Activated T-cell treated with anti-CD3 and anti-CD28 coated beads, Interleukin-2, amount 50 U/mL, for 72 hours (primary cell): ENCODE measurements at places on chromosomes 11 and 22. TPM values are rescaled to one million over a fixed set of nuclear protein-coding genes. Genes with fewer than 3 reads are reported as not detected.
A peak's percentile ranks its signal among the peaks of the same experiment; 100 is the strongest.

DNA sequence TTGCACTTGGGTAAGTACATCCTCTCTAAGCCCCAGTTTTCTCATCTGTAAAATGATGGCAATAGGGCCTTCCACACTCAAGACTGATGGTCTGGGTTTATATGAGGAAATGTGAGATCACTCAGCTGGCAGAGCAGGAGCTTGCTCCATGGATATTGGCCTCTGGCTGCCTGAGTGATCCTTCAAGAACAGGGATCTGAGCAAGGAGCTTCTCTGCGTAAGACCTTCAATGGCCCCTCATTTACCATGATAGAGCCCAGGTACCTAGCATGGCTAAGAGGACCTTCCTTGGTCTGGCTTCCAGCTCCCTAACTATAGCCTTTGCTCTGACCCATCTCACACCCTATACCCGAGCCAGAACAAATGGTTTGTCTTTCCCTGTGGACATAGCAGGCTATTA lies 5.5 kb downstream of the ROBO4 start:
- no peaks in the 10 kb centered on the region for H3K4me1 ChIP-seq
- DNase-seq, result no peak
- H3K27me3 ChIP-seq, result peaks cover 16% of the 10 kb centered on the region
- H3K36me3 ChIP-seq, result no peaks in the 10 kb centered on the region
- H3K4me3 ChIP-seq, result no peak overlapping the region
- no peak overlapping the region for H3K27ac ChIP-seq

GRCh38 chr11:74592441-74593362 lies at the start of gene POLD3:
TSS of gene POLD3 (plus strand) at chr11:74592582. CDS start at chr11:74592659, 77 bp downstream.
- peaks cover 33% of the 10 kb centered on the region for H3K4me1 ChIP-seq
- H3K4me3 ChIP-seq, result peak within 1 kb of the TSS; percentile 85
- H3K36me3 ChIP-seq, result peaks cover 2% of the 10 kb centered on the region
- H3K27me3 ChIP-seq, result no peaks in the 10 kb centered on the region
- H3K27ac ChIP-seq, result peak within 1 kb of the TSS; percentile 96
- peak; percentile 94 for DNase-seq

SLC5A1 gene
- not detected for total RNA-seq

DNA sequence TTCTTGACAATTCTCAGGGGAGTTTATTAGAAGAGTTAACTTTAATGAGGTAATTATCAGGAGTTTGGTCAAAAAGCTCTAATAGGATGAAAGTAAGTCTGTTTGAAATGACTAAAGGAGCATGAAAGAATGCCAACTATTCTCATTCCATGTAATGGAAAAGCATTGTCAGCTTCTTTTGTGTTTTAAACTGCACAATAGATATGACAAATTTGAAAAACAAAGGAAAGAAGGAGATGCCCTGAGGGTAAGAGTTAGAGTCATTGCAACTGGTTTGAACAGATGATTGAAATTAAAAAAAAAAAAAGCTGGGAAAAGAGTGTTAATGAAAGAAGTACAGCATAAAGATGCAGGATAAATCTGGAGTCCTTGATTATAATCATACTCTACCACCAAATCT lies 296.8 kb upstream of the FOLH1 start:
- DNase-seq, result no peak
- H3K4me3 ChIP-seq, result no peak overlapping the region
- H3K27ac ChIP-seq, result no peak overlapping the region
- H3K4me1 ChIP-seq, result no peaks in the 10 kb centered on the region

DNA sequence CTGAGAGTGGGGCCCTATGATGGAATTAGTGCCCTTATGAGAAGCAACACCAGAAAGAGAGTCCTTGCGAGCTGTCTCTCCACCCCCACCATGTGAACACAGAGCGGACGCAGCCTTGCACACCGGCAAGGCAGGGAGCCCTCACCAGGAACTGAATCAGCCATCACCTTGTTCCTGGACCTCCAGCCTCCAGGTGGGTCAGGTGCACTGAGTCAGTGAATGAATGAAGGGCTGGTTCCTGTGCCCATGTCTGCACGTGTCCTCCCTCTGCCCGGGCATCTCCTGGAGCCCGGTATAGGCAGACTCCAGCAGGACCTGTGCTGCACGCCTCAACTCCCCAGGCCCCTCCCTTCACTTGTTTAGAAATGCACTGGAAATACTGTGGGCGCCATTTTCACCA lies 54.9 kb downstream of the LINC01488 start:
- H3K36me3 ChIP-seq, result no peaks in the 10 kb centered on the region
- no peak overlapping the region for H3K4me3 ChIP-seq
- no peaks in the 10 kb centered on the region for H3K4me1 ChIP-seq
- H3K27me3 ChIP-seq, result peaks cover 51% of the 10 kb centered on the region
- DNase-seq, result no peak
- no peak overlapping the region for H3K27ac ChIP-seq

SLC22A9 gene
- not detected for total RNA-seq

UVRAG gene
- 18.6 TPM for total RNA-seq

TSPAN32 gene
- 10.2 TPM for total RNA-seq

- peaks cover 30% of the 10 kb centered on the region for H3K27me3 ChIP-seq
- no peaks in the 10 kb centered on the region for H3K4me1 ChIP-seq
- DNase-seq, result no peak
- H3K27ac ChIP-seq, result no peak overlapping the region
These were observed 56.0 kb downstream of the INSC start for GRCh38 chr11:15170698-15171097.

- H3K27ac ChIP-seq, result no peak overlapping the region
- no peaks in the 10 kb centered on the region for H3K4me1 ChIP-seq
- H3K36me3 ChIP-seq, result no peaks in the 10 kb centered on the region
- H3K27me3 ChIP-seq, result no peaks in the 10 kb centered on the region
These were observed 20.5 kb upstream of the PARVB start for GRCh38 chr22:44003405-44004103.

PDHX gene
- 31.9 TPM for total RNA-seq

GRCh38 chr11:130413405-130414106 lies 14.9 kb downstream of the ADAMTS8 start:
- H3K27ac ChIP-seq, result no peak overlapping the region
- DNase-seq, result no peak
- H3K27me3 ChIP-seq, result no peaks in the 10 kb centered on the region
- H3K36me3 ChIP-seq, result no peaks in the 10 kb centered on the region
- peaks cover 14% of the 10 kb centered on the region for H3K4me1 ChIP-seq
- H3K4me3 ChIP-seq, result no peak overlapping the region

DNA sequence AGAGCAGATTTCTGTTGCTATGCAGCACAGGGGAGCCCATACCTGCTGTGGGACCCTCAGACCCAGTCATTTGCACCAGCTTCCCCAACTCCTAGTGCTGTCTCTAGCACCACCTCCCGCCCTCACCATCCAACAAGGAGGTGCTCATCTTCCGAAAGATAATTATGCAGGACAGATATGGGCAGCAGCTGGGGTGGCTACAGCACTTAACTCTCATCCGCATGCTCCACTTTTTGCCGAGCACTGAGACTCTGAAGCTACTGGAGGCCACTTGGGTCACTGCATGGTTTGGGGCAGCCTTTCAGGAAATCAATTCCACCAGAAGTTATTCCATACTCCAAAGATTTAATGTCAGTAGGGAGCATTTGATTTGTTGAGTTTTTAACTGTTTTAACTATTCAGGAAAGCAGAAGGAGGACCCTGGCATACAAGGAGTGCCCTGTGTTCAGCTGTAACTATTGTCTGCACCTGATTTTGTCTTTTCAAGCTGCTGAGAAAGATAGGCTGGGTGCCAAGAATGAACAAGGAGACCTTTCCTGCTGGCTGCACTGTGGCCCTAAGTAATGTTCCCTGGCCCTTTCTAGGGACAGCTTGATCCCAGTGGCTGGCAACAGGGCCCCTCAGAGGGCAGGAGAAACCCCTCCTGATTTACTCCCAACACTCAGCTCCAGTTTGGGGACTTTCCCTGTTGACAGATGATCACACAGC lies 67.3 kb upstream of the CSNK2A3 start:
- H3K4me3 ChIP-seq, result no peak overlapping the region
- no peaks in the 10 kb centered on the region for H3K4me1 ChIP-seq
- DNase-seq, result no peak
- no peak overlapping the region for H3K27ac ChIP-seq
- no peaks in the 10 kb centered on the region for H3K36me3 ChIP-seq

OR56A1 gene
- not detected for total RNA-seq

DNA sequence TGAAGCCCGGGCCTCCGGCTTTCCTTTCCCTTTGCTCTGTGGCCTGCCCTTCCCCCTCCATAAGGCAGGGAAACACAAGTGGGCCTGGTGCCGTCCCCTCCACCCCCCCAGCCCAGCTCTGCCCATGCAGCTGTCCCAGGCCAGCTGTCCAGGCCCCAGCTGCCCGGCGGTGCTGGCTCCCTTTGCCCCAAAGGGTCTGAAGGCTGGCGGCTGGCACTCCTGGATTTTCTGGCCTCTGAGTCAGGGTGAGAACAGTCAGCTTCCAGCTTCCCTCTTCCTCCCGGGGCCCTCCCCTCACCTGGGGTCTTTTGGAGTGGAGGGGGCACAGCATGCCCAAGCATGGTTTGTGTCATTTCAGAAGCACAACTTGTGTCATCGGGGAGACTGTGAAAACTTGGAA lies 27.8 kb downstream of the CD82 start:
- no peaks in the 10 kb centered on the region for H3K27me3 ChIP-seq

GRCh38 chr11:87384078-87384729 lies 346.5 kb downstream of the TMEM135 start:
- H3K27ac ChIP-seq, result no peak overlapping the region
- DNase-seq, result no peak
- no peak overlapping the region for H3K4me3 ChIP-seq
- H3K27me3 ChIP-seq, result no peaks in the 10 kb centered on the region

DNA sequence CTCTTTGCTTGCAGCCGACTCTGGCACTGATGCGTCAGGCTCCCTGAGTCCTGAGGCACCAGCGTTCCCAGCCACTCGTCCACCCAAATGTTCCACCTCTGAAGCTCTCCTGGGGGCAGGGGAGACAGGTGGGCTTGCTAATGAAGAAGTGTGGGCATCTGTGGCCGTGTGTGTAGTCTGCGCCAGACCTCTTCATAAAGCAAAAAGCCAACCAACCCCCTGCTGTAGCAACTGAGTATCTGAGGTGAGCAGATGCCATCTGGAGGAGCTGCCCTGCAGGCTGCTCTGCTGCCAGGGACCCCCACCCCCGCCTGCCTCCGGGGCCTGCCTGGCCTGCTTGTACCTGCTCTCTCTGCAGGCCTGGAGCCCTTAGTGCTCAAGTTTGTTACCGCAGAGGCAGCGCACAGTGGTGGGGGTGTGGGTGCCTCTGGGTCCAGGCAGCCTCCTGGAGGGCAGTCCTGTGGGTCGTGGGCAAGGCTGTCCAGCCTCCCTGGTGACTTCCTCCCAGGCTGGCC lies 272.5 kb downstream of the TBC1D22A start:
- no peaks in the 10 kb centered on the region for H3K36me3 ChIP-seq
- peaks cover 6% of the 10 kb centered on the region for H3K4me1 ChIP-seq
- DNase-seq, result no peak

FGF19 gene
- 0.35 TPM for total RNA-seq

GRCh38 chr11:127493330-127494022 lies 492.9 kb upstream of the KIRREL3 start:
- no peak overlapping the region for H3K27ac ChIP-seq
- no peaks in the 10 kb centered on the region for H3K27me3 ChIP-seq
- DNase-seq, result no peak
- no peaks in the 10 kb centered on the region for H3K36me3 ChIP-seq
- H3K4me3 ChIP-seq, result no peak overlapping the region

OR52E8 gene
- total RNA-seq, result not detected

DNA sequence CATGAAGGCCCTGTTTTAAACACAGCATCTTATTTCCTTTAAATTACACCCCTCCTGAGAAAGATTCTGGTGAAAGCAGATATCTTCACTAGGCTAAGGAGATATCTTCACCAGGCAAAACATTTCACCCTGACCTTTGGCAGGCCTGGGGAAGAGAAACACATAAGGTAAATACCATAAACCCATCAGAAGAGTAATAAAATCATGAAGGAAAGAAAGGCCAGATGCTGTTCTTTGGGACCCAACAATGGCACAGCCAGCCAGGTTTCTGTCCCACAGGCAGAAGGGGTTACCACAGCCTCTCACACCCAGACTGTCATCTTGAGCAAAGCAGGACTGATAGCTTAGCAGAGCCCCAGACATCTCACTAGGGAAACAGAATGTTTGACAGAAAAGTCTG lies 125.4 kb downstream of the CCDC34 start:
- no peak overlapping the region for H3K27ac ChIP-seq
- DNase-seq, result no peak

GRCh38 chr11:6431861-6432260 lies 8.9 kb downstream of the HPX start:
- H3K4me3 ChIP-seq, result no peak overlapping the region
- H3K4me1 ChIP-seq, result peaks cover 13% of the 10 kb centered on the region
- DNase-seq, result no peak

GRCh38 chr11:101438126-101438525 lies 145.7 kb downstream of the TRPC6 start:
- no peaks in the 10 kb centered on the region for H3K27me3 ChIP-seq
- H3K36me3 ChIP-seq, result no peaks in the 10 kb centered on the region
- no peak overlapping the region for H3K27ac ChIP-seq
- H3K4me1 ChIP-seq, result no peaks in the 10 kb centered on the region

PVALB gene
- total RNA-seq, result not detected

DNA sequence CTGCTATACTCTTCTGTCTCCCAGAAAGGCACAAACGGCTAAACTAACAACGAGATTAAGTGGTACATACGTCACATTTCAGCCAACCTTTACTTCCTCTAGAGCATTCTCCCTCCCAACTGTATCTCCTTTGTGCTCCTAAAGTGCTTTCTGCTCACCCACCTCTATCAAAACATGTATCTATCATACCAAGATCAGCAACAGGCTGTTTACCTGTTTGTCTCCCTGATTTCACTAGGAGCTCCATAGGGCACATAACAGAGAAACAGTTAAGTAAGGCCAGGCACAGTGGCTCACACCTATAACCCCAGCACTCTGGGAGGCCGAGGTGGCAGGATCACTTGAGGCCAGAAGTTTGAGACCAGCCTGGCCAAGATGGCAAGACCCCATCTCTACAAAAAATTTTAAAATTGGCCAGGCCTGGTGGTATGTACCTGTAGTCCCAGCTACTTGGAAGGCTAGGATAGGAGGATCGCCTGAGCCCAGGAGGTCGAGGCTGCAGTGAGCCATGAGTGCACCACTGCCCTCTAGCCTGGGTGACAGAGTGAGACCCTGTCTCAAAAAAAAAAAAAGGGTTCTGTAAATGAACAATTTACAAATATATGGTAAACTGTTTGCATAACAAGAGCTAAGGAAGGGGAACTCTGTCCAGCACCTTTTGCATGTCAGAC lies 2.8 kb downstream of the NDUFC2 start:
- H3K36me3 ChIP-seq, result peaks cover 13% of the 10 kb centered on the region
- H3K4me3 ChIP-seq, result peak overlapping the region; percentile 37
- peak overlapping the region; percentile 3 for H3K27ac ChIP-seq
- peaks cover 62% of the 10 kb centered on the region for H3K4me1 ChIP-seq

GRCh38 chr11:2886191-2886894 lies 768 bp upstream of the CDKN1C start:
- H3K4me1 ChIP-seq, result peaks cover 10% of the 10 kb centered on the region
- peaks cover 14% of the 10 kb centered on the region for H3K27me3 ChIP-seq
- peak overlapping the region; percentile 17 for H3K4me3 ChIP-seq

PRDM11 gene
- 1.2 TPM for total RNA-seq

GRCh38 chr22:22752556-22753477 lies 108.4 kb downstream of the GGTLC2 start:
- no peaks in the 10 kb centered on the region for H3K27me3 ChIP-seq
- peaks cover 24% of the 10 kb centered on the region for H3K4me1 ChIP-seq
- no peak for DNase-seq
- no peak overlapping the region for H3K4me3 ChIP-seq
- H3K36me3 ChIP-seq, result no peaks in the 10 kb centered on the region

GRCh38 chr11:102142333-102142732 lies 32.1 kb downstream of the YAP1 start:
- no peak overlapping the region for H3K27ac ChIP-seq
- no peak for DNase-seq
- peaks cover 29% of the 10 kb centered on the region for H3K27me3 ChIP-seq
- no peaks in the 10 kb centered on the region for H3K36me3 ChIP-seq
- H3K4me1 ChIP-seq, result no peaks in the 10 kb centered on the region

HYOU1 gene
- total RNA-seq, result 199 TPM
